A549 treated with GW870086 at 1 μM for 4 hours (cell line): ENCODE measurements at places on chromosomes 4 and X. TPM values are rescaled to one million over a fixed set of nuclear protein-coding genes. Genes with fewer than 3 reads are reported as not detected.

Gene KLHL4
- 5.6 to 7.4 TPM (median 7.0 TPM) in 5 replicates for total RNA-seq

Gene ATP6AP1
- 81.6 to 108 TPM (median 104 TPM) in 5 replicates for total RNA-seq

Gene UCP1
- 0.08 to 0.17 TPM (median 0.09 TPM) in 3 of 5 replicates, not detected in the others for total RNA-seq

Gene CENPVL2
- not detected in 5 replicates for total RNA-seq

Gene GYPB
- total RNA-seq = not detected in 5 replicates

Gene ELF2
- total RNA-seq = 9.2 to 13.7 TPM (median 12.6 TPM) in 5 replicates

Gene UCHL1
- total RNA-seq = 911 to 1,064 TPM (median 963 TPM) in 5 replicates

Gene BGN
- 0.07 TPM in 1 of 5 replicates, not detected in the others for total RNA-seq

Gene SHROOM3
- 8.3 to 11.7 TPM (median 10.8 TPM) in 5 replicates for total RNA-seq

Gene JADE3
- 9.0 to 13.0 TPM (median 12.4 TPM) in 5 replicates for total RNA-seq

Gene SH3D19
- total RNA-seq = 21.4 to 26.0 TPM (median 24.4 TPM) in 5 replicates

Gene ABCE1
- 64.4 to 113 TPM (median 72.8 TPM) in 5 replicates for total RNA-seq

Gene HDAC6
- 22.8 to 30.3 TPM (median 29.1 TPM) in 5 replicates for total RNA-seq

Gene GAR1
- 34.4 to 46.6 TPM (median 43.8 TPM) in 5 replicates for total RNA-seq

Gene ANXA3
- total RNA-seq = 56.0 to 82.7 TPM (median 67.3 TPM) in 5 replicates

Gene VCX3B
- not detected in 5 replicates for total RNA-seq

Gene VCX3A
- total RNA-seq = not detected in 5 replicates

Gene SERTM2
- not detected in 5 replicates for total RNA-seq

Gene RPS6KA3
- total RNA-seq = 34.0 to 50.1 TPM (median 48.1 TPM) in 5 replicates

Gene NSD2
- total RNA-seq = 37.8 to 46.7 TPM (median 42.9 TPM) in 5 replicates

Gene TLR10
- total RNA-seq = 0.03 TPM in 1 of 5 replicates, not detected in the others

Gene HELT
- total RNA-seq = not detected in 5 replicates

Gene SOX3
- 0.07 TPM in 1 of 5 replicates, not detected in the others for total RNA-seq

Gene NDUFA1
- 240 to 317 TPM (median 250 TPM) in 5 replicates for total RNA-seq

Gene NOX1
- 0.07 to 0.17 TPM in 2 of 5 replicates, not detected in the others for total RNA-seq

Gene LCORL
- total RNA-seq = 2.8 to 5.3 TPM (median 4.3 TPM) in 5 replicates

Gene CDS1
- 0.48 to 0.88 TPM (median 0.65 TPM) in 5 replicates for total RNA-seq

Gene FGFBP2
- total RNA-seq = 0.13 to 0.16 TPM (median 0.16 TPM) in 3 of 5 replicates, not detected in the others
